Thymus (tissue), 14 donors: ENCODE measurements at places on chromosomes 11 and 22. TPM values are rescaled to one million over a fixed set of nuclear protein-coding genes. Genes with fewer than 3 reads are reported as not detected.

GRCh38 chr11:126405374-126405773 lies 49.9 kb downstream of the ST3GAL4 start:
- DNase-seq: no peak

DNA sequence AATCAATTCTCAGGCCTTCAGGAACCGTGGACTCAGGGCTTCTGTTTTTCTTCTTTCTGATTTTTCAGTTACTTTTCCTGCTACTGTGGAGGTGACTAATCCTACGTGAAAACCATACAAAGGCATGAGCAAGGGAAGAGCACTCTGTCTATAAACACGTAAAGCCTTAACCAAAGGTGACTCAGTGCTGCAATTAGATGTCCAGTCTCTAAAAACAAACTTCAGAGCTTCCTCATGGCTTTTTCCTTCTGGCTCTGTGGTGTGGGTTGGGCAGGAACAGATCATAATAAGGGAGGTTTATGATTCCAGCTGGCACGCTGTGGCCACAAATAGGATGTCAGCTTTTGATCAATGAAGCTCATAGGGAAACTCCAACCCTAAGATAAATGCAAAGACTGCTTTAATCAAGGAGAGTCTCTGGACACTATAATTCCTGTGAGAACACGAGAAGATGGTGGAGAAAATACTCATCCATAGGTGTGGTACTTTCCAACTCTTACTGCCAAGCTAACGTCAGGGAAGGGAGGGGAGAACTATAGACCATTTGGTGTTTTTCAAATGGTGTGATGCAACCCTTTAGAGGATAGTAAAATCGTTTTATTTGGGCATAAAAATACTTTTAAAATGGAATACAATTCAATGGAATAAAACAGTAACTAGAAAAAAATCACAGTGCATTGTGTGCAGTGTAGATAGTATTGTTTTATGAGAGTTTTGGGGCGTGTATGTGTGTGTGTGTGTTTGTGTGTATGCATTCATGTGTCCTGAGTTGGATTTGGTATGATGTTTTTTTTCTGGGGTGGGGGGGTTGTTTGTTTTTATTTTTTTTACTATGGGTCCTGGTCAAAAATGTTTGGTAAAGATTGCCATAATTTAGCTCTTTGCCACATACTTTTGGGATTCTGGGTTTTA lies at the start of gene NXPE2:
TSS of gene NXPE2 (plus strand) at position 403 of the 912 bp plus-strand sequence. CDS start at position 452, 49 bp downstream.
- no peak for DNase-seq

DNA sequence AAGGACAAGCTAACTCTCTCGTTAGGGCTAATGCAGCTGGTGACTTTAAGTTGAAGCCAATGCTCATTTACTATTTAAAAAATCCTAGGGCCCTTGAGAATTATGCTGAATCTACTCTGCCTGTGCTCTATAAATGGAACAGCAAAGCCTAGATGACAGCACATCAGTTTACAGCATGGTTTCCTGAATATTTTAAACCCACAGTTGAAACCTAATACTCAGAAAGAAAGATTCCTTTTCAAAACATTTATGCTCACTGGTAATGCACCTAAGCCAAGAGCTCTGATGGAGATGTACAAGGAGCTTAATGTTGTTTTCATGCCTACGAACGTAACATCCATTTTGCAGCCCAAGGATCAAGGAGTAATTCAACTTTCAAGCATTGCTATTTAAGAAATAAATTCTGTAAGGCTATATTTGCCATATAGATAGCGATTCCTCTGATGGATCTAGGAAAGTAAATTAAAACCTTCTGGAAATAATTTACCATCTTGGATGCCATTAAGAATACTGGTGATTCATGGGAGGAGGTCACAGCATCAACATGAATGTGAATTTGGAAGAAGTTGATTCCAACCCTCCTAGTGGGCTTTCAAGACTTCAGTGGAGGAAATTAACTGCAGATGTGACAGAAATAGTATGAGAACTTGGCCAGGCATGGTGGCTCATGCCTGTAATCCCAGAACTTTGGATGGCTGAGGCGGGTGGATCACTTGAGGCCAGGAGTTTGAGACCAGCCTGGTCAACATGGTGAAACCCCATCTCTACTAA lies 14.5 kb downstream of the XNDC1N start:
- no peak for DNase-seq

DNA sequence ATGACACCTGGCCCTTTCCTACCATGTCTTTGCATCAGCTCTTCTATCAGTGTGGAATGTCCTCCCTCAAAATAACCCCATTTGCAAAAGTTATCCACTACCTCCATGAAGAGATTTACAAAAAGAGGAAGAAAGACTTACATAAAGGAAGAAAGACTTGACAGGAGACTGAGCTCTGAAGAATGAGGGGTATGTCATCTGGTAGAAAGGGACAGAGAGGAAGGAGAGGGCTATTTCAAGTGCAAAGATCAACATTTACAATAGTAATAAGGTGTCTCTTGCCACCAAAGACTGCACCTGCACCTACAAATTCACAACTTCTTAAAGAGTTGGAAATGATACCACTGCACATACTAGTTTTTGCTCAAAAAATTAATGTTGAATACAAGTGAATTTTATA lies 18.2 kb downstream of the PAK1 start:
- no peak for DNase-seq

MAPK8IP1 gene
- polyA plus RNA-seq: 2.1 TPM

GRCh38 chr11:62410972-62411371 lies 7.9 kb upstream of the SCGB1A1 start:
- DNase-seq: no peak

DNA sequence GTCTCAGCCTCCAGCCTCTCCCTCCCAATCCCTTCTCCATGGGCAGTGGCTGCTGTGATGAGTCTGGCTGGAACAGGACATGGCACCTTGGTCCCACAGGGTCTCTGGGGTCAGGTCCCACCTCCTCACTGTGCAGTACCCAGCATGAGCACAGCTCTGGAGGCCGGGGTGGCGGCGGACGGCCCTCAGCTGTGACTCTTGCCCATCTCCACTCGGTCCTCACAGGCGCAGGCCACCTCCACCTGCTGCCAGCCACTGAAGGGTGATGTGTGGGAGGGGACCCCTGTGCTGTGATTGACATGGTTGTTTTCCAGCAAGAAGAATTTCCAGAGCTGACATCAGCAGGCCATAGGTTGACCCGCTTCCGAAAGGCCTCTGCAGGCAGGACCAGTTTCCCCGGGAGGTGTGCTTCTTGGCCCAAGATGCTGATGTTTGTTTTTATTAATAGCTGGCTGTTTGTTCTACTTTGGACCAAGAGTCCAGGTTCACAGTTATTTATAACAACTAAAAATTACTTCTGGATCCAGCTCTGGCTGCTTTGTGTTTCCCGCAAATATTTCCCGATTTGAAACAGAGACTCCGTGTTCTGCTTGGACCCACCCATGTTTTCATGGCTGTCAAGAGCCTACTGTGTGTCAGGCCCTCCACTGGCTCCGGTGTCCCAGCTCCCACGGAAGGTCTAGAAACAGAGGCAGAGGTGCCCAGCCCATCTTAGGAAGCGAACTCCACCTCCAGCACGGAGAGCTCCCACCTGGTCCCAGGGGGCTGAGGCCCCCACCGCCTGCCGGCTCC lies 45.7 kb downstream of the SCUBE1 start:
- DNase-seq: no peak

GRCh38 chr11:104152941-104153505 lies 10.9 kb downstream of the PDGFD start:
- DNase-seq: no peak

DNA sequence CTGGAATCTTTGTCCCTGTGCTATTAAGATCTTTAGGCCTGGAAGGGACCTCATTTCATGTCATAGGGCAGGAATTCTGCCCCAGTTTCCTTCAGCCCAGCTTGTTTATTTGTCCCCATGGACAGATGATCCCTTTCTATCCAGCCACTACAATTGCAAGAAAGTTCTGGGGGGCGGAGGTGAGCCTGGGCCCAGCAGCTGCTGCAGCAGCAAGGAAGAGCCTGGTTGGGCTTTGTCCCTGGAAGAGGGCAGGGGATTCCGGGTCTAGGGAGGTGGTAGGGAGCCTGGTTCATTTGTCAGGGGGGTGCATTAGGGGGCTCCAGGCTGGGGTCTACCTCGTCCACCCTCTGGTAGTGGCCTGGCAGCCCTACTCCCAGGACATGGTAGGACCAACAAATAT lies 16.4 kb upstream of the CACNA1I start:
- DNase-seq: no peak

GRCh38 chr11:1758611-1759150 lies 5.0 kb downstream of the CTSD start:
- DNase-seq: no peak

DNA sequence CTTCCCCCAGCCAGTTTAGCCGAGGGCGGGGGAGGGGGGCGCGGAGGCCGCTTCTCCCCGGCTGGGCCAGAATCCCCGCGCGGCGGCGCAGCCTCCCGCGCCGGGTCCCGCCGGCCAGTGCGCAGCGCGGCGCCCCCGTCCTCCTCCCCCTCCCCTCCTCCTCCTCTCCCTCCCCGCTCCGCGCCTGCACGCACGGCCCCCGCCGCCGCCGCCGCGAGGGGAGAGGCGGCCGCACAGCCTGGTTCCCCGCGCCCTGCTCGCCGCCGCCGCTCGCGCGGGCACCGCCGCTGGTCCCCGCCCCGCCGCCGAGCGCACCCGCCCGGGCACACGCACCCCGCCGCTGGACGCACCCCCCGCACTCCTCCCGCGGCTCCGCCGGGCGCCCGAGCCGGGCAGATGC lies at the start of gene FLRT1:
TSS of gene FLRT1 (plus strand) at position 356 of the 400 bp plus-strand sequence. CDS start 80,337 bp downstream, outside the sequence.
- no peak for DNase-seq

DNA sequence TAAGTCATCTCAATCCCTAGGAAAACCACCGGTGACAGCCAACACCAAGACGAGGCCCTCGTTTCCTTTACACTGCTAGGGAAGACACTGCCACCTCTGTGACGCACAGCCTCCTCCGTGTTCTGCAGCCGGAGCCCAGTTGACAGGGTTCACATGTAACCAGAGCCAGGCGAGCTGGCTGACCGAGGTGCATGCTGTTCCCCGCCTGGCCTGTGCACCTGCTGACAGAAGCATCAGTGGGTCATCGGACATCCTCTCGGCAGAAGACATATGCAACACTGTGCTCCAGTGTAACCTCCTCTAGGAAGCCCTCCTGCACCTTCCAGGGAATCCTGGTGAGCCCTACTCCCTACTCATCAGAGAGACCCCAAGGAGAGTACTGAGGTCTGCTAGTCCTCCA lies 114.2 kb upstream of the TP53AIP1 start:
- DNase-seq: no peak

DNA sequence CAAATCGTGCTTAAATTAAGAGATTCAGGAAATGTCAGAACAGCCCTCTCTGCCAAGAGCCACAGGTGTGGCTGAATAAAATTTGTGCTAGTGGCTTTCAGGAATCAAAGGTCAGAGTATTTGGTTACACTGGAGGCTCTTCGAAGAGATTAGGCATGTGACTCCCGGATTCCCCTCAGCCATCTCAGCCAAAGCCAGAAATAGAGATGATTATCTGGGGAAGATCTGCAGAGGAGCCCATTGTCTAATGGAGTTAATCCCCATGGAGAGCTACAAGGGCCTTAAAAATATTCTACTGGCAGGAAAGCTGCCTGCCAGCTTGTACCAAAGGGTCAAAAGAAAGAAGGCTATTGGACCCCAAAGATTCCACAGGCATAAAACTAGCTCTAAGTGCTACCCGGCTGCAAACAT lies 1259.5 kb downstream of the TBC1D22A start:
- DNase-seq: no peak

DNA sequence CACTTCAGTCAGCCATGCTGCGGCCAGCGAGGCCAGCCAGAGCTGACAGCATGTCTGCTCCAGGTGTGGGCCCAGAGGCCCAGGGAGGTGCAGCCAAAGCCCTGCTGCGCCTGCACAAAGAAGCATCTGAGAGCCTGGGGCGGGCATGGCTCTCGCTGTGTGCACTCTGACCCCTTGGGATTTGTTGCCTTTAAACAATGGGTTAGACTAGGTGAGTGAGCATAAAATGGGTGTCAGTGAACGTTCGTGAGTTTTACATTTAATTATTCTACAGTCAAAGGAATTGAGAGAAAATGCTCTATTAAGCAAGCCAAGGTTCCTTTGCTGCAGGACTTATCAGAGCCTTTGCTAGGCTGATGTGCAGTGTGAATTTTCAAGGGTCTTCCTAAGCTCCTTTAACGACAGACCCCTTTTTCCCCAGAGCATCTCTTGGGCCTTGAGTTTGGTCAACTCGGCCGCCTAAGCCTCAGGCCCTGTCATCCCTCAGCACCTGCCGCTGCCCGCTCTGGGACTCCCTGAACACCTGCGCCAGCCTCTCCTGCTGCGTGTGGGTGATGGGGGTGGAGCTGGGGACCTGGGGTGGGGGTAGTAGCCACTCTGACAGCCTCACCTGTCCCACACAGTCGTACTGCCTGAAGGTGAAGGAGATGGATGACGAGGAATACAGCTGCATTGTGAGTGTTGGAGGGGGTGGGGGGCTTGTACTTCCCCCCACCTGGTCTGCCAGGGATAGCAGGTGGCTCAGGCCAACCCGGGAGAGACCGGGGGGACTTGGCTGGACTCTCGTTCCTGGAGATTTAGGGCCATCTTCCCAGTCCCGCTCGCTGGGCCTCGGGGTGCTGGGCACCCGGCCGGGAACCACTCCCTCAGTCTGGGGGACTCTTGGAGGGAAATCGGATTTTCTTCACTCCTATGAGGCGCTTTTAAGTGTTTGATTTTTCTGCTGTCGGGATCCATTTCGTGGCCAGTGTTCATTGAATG lies 10.5 kb downstream of the SLC16A8 start:
- no peak for DNase-seq

DNA sequence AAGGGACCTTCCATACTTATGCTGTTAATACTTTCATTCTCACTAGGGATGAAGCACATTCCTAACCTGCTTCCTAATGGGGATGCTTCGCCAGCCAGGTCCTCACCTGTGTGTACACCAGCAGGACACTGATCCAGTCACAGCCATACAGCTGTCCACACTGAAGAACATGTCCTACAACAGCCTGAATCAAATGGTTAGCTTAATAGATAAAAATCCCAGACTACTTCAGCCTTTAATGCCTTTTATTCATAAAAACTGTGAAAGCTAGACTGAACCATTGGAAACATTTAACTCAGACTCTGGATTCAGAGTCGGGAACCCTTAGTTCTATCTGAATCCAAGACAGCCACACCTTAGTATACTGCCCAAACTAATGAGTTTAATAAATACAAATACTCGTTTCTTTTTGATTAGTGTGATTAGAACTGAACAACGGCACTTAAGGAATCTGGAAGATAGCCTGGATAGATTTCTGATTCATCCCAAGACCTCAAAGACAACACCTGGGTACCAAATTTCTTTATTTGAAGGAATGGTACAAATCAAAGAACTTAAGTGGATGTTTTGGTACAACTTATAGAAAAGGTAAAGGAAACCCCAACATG lies 3.3 kb downstream of the FTH1 start:
- DNase-seq: no peak

- no peak for DNase-seq
These were observed 14.7 kb upstream of the MFRP start for GRCh38 chr11:119361056-119361787.

DNA sequence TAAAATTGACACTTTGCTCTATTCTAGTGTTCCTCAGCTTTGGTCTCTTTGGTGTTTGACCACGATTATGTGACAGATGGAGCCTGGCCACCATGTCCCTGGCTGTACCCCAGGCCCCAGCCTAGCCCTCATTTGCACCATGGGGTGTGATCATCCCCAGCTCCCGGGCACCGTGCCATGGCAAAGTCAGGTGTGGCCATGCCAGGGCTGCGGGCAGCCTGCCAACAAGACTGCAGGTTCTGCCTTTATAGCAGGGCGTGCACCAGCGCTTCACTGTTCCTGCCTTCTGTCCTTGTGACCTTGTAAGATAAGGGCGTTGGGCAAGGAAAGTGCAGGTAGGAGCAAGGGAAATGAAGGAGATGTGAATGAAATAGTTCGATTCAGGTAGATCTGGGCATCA lies 22.4 kb upstream of the APOBEC3A start:
- no peak for DNase-seq
